ENCODE measurements at places on chromosomes 7 and 10.

- DNase-seq, result peak; percentile 12
Measured at GRCh38 chr10:25815999-25816768, 117.8 kb upstream of the MYO3A start.

- no peak for DNase-seq
Measured at GRCh38 chr10:9010093-9010492, 955.6 kb downstream of the GATA3 start.

DNA sequence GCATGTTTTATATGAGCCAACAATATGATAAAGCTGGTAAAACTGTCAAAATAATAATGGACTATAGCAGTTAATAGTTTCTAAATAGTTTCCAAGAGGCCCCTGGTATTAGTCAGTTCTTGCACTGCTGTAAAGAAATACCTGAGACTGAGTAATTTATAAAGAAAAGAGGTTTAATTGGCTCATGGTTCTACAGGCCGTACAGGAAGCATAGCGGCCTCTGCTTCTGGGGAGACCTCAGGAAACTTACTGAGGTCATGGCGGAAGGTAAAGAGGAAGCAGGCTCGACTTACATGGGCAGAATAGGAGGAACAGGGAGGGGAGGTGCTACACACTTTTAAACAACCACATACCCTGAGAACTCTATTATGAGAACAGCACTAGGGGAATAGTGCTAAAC, 104.6 kb downstream of the PPP1R9A start:
- no peak for DNase-seq

GRCh38 chr10:33410860-33411234, 76.4 kb upstream of the NRP1 start:
- no peak for DNase-seq

GRCh38 chr7:2120841-2121830, 111.6 kb downstream of the MAD1L1 start:
- DNase-seq, result no peak

- DNase-seq, result peak; percentile 93
Measured at GRCh38 chr10:103645141-103646054, 151.9 kb downstream of the NEURL1 start.

GRCh38 chr10:45550903-45551786, 121.4 kb downstream of the ZFAND4 start:
- DNase-seq, result no peak

GRCh38 chr7:3067193-3067592, 23.5 kb upstream of the CARD11 start:
- no peak for DNase-seq

GRCh38 chr10:88162852-88163251, 299.4 kb downstream of the PTEN start:
- DNase-seq, result no peak

DNA sequence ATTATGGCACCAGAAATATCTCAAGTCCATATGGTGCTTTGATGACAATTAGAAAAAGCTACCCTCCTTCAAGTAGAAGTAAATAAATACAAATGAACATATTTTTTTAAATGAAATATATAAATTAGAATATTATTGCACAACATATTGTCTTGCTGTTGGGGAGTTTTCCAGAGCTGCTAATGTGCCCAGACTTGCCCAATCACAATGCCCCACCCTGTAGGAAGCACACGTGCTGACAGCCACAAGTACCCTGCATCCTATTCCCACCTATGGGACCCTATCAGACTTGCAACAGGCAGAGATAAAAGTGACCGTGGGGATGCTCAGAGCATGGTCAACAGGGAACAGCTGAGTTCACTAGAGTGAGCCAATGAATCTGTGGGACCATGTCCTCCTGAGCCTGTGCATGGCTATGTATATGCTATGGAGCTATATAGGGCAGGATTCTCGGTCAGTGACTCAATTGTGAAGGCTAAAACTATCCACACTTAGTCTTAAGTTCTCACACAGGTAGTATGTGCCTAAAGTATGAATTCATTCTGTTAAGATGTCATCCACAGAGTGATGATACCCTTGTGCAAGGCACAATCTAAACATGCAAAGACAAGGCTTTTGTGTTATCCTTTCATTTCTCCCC, 336.0 kb downstream of the HGF start:
- no peak for DNase-seq

DNA sequence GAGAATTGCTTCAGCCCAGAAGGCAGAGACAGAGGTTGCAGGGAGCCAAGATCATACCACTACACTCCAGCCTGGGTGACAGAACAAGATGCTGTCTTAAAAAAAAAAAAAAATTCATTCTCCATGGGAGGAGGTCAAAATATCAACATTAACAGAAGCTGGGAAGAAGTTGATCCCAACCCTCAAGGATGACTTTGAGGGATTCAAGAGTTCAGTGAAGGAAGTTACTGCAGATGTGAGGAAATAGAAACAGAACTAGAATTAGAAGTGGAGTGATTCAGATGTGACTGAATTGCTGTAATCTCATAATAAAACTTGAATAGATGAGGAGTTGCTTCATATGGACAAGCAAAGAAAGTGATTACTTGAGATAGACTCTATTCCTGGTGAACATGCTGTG, 19.7 kb upstream of the RPEL1 start:
- peak; percentile 45 for DNase-seq

DNA sequence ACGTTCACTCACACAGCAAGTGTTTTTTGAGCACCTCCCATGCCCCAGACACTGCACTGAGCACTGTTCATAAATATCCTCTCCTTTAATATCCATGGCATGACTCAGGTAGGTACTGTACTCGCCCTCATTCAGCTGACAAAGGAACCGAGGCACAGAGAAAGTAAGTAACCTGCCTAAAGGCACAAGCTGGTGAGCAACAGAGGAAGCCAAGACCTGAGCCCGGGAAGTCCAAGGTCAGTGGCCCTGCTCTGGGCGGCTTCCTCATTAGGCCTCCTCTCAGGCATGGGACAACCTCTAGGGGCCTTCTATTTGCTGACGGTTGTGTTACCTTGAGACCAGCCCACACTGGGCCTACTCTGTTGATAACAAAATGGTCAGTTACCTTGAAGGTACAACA, 45.1 kb upstream of the EZH2 start:
- no peak for DNase-seq

DNA sequence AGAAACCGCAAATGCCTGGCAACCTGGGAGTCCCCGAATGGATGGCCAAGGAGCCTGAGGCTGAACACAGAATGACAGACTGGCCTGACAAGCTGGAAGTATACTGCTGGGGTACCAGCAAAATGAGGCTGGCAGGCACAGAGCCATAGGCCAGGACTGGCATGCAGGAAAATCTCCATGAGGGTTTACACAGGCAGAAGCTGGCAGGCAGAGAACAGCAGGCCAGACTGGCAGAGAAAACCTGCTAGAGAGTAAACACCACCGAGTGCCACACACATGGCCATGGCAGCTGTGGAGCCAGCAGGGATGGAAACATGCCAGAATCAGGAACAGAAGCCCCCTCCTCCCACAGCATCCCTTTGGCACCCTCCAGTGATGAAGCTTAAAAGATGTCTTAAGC, 63.4 kb downstream of the CRPPA start:
- no peak for DNase-seq

GRCh38 chr7:56007167-56007652, 42.8 kb downstream of the NIPSNAP2 start:
- DNase-seq, result no peak

DNA sequence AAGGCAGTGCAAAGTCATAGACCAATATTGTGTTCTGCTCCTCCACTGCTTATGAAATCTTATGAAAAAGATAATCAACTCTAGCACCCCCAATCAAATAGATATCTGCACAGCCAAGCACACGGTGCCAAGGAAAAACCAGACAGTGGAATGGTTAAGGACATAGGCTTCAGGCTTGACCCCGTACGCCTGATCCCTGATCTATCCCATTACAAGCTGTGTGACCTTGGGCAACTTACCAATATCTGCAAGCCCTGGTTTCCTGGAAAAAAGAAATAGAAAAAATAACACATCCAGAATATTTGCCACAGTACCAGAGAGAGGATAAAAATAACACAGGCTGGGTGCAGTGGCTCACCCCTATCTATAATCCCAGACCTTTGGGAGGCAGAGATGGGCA, 56.9 kb downstream of the GRB10 start:
- no peak for DNase-seq

DNA sequence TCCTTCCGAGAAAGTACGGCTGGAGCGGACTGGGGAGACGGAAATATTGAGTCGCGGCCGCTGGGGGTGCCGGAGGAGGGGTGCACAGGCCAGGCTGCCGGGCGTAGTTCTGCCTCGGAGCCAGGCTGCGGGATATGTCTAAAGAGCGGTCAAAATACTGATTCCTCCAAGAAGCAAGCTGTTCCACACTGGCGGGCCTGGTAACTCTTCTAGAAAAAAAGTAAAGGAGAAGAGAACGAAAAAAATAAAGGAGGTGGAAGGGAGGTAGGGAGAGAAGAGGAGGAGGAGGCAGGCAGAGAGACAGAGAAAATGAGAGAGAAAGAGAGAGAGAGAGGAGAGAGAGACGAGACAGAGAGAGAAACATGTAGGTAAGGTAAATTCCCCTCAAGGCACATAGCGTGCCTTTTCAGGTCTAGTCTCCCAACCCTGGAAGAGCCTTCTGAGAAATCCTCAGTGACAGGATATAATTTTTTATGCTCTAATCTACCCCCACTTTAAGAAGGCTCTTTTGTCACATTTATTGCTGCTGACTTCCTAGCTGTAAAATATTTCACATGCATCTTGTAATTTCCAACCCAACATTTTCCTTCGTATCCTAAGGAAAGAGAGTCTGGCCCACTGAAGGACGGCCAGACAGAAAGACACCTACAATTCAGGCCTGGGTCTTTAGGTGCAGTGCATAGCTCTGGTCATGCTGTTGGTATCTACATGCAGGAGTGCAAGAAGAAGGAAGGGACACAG, 5.7 kb downstream of the DLX5 start:
- DNase-seq, result no peak

- no peak for DNase-seq
Measured at GRCh38 chr7:107976620-107977019, 26.3 kb downstream of the LAMB1 start.

DNA sequence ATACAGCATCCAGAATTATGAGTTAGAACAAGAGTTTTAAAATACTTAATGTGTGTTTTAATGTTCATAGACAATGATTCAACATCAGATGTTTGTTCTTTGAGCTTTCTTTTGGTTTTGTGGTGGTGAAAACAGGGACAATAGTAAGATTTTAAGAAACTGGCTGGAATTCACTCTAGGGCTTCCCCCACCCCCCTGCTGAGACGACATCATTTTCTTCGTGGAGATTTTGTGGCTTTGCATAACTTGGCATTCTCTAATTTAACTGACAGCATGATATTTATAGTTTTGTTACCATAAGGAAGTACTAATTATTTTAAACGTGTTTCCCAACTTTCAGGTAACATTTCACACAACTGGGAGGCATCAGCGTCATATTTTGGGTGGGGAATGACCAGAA, 184.1 kb downstream of the BICC1 start:
- peak; percentile 53 for DNase-seq

GRCh38 chr10:122273966-122274545, 3.0 kb downstream of the BTBD16 start:
- DNase-seq, result no peak

- DNase-seq, result peak; percentile 65
Measured at GRCh38 chr7:40915071-40915470, 780.3 kb downstream of the SUGCT start.

DNA sequence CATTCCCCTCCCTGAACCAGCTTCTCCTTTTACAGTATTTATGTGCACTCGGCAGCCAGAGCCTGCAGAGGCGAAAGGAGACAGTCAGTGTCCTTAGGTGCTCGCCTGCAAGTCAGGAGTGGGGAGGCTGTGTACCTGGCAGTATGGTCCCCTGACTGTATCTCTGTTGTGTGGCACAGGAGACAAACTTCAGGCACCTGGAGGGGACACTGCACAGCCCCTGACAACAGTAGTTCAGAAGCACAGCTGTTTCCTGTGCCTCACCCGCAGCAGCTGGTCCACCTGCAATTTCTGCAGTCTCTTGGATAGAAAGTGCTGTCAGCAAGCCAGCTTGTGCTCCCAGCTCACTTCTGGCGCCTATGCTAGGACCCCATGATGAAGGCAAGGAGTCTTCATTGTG, 73.4 kb upstream of the LAMB4 start:
- no peak for DNase-seq

- no peak for DNase-seq
Measured at GRCh38 chr7:1120791-1121190, 32.9 kb downstream of the GPER1 start.

GRCh38 chr10:131207584-131208532, 103.7 kb downstream of the TCERG1L start:
- no peak for DNase-seq

DNA sequence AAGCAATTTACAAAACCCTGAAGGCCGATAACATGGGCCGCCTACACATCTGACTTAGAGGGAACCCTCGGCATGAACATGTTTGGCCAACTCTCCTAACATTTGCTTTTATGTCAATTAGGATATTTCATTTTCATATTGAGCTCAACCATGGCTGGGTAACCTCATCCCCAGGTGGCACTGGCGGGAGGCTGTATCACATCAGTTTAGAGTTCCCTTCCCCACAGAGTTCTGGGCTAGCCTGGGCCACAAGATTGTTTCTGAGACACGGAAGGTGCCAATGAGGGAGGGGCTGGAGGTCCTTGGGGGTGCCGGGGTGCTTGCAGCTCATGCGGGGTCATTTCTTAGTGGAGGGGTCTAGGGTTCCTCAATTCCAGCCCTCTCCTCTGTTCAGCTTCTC, 386.5 kb upstream of the MKI67 start:
- no peak for DNase-seq

DNA sequence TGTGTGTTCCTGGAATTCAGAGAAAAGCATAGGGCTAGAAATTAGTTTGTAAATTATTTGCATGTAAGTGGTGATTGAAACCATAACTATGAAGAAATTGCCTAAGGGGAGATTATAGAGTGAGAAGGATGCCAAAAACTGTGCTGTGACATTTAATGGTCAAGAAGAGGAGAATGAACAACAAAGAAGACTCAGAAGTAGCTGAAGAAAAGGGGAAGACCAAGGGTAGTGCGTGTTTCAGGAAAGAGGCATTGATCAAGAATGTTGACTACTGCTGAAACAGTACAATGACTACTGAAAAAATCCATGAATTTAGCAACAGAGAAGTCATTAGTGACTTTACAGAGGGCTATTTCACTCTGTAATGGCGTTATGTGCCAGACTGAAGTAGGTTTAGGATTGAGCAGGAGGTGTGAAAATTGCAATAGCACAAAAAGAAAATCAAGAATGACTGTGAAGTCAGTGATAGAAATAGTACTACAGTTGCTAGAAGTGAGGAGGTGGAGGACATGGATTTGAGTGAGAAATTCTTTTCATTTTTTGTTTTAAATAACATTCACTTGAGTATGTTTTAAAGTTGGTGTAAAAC, 28.9 kb upstream of the SAMD9L start:
- DNase-seq, result no peak

- DNase-seq, result no peak
Measured at GRCh38 chr7:46115410-46115809, 194.3 kb upstream of the IGFBP3 start.

Data from fibroblast of the aortic adventitia (primary cell).